ENCODE measurements at places on chromosomes 1 and 21.

DNA sequence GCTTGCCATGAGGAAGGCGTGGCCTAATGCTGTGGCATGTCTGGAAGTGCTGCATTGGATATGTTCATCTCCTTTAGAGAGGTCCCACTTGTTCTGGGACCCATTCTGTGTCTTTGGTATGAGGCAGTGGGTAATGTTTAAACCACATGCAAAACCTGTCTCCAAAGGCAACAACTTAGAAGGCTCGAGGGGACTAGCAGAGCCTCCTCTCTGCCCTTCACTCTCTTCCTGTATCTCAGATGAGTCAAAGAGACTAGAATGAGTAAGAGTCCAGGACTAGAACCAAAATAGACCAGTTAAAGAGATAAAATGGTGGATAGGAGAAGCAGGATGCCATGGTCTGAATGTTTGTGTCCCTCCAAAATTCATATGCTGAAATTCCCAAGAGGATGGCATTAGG is 220.8 kb upstream of the KIAA0040 start:
- DNase-seq: no peak

GRCh38 chr1:4308806-4309205 is 345.6 kb upstream of the AJAP1 start:
- DNase-seq: no peak

GRCh38 chr1:89198491-89199072 is at the start of gene GBP4:
TSS of gene GBP4 (minus strand) at chr1:89198942. CDS start at chr1:89198834, 108 bp downstream.
- DNase-seq: peak; percentile 18

DNA sequence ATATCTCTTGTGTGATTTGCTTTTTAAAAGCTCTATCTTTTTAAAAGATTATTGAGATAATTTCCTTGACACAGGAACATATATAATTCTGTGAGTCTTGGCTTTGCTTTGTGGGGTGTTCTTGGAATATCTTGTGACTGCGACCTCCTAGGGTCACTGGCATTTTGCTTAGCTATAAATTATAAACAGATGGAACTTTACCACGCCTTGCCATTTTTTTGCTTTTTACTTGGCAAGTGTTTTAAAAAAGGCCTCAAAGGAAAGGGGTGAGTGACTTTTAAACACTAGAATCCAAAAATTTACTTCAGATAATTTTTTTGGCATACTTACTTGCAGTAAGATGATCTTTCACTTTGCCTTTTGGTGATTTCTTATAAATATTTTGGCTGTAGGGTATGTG is 43.6 kb downstream of the ALG6 start:
- no peak for DNase-seq

- no peak for DNase-seq
Observed at GRCh38 chr1:11688506-11688905, 3.0 kb upstream of the DRAXIN start.

DNA sequence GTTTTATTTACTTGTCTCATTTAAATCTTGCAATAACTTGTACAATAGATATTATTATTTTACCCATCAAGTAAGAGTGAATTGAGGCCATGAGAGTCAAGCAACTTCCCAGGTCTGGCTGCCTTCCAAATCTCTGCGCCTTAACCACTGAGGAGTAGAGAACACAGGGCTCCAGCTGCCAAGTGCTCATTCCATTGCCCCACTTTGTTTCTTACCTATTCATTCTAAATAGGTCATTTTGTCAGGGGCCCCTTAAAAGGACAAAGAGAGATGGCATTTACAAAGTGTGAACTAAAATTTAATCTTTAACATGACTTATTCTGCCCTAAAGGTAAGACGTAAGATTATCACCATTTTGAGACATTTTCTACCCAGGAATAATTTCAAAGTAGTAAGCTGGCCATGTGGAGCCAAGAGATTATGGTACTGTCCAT is 3.5 kb downstream of the PPP1R15B start:
- no peak for DNase-seq

- no peak for DNase-seq
Observed at GRCh38 chr1:212575333-212575732, 33.2 kb upstream of the ATF3 start.

GRCh38 chr1:204345941-204346645 is 13.6 kb downstream of the PLEKHA6 start:
- no peak for DNase-seq

GRCh38 chr1:112110031-112110430 is 120.6 kb upstream of the KCND3 start:
- DNase-seq: no peak

DNA sequence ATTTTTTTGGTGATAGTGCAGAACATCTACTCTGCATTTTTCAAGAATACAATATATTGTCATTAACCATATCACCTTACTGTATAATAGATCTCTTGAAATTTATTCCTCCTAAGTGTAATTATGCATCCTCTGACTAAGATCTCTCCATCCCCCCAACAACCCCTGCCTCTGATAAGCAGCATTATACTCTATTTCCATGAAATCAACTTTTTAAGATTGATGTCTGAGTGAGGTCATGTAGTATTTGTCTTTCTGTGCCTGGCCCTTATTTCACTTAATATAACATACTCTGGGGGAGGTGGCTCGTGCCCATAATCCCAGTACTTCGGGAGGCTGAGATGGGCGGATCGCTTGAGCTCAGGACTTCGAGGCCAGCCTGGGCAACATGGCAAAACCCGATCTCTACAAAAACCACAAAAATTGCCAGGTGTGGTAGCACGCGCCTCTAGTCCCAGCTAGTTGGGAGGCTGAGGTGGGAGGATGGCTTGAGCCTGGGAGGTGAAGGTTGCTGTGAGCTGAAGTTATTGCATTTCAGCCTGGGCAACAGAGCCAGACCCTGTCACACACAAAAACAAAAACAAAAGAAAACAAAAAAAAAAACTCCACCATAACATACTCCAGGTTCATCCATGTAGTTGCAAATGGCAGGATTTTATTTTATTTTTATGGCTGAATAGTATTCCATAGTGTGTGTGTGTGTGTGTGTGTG is 5.7 kb downstream of the ACOT11 start:
- no peak for DNase-seq

DNA sequence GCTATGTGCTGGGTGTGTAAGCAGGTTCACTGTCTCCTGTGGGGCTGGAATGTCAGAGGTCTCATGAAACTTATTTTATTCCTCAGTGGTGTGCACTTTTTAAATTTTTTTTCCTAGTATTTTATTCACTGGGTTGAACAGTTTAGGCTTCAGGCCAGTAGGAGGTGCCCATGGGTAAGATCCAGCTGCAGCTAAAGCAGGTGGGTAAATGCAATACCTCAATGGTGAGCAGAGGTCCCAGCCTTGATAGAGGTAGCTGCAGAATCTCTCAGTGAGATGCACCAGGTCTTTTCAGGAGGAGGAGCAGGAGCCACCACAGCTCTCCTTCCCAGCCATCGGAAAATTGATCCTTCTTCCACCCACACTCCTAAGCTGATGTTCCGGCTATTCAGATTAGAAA is 12.6 kb upstream of the OR6N2 start:
- no peak for DNase-seq

DNA sequence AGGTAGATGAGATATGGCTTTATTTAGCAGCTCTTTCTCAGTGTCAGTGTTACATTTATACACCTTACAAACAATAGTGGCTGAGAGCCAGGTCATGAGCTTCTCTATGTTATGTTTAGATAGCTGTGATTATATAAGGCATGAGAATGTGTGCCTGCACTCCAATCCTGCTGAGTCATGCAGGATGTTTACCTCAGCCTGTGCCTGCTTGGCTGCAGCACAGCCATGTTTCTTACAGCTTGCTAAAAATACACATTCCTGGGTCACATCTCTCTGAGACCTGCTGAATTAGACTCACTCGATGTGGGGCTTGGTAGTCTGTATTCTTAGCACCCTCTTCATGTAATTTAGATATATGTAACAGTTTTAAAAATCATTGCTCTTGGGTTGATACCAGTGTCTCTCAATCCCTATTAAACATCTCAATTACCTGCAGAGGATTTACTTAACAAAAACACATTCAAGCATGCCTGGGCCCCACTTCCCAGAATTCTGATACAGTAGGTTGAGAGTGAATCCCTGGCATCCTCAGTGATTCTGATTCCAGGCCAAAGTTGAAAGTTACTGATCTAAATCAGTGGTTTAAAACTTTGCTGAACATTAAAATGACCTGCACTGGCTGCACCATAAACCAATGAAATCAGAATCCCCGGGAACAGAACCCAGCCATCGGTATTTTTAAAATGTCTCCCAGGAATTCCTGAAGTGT is 107.5 kb downstream of the GDAP2 start:
- no peak for DNase-seq

- no peak for DNase-seq
Observed at GRCh38 chr1:214337511-214337910, 56.6 kb downstream of the SMYD2 start.

DNA sequence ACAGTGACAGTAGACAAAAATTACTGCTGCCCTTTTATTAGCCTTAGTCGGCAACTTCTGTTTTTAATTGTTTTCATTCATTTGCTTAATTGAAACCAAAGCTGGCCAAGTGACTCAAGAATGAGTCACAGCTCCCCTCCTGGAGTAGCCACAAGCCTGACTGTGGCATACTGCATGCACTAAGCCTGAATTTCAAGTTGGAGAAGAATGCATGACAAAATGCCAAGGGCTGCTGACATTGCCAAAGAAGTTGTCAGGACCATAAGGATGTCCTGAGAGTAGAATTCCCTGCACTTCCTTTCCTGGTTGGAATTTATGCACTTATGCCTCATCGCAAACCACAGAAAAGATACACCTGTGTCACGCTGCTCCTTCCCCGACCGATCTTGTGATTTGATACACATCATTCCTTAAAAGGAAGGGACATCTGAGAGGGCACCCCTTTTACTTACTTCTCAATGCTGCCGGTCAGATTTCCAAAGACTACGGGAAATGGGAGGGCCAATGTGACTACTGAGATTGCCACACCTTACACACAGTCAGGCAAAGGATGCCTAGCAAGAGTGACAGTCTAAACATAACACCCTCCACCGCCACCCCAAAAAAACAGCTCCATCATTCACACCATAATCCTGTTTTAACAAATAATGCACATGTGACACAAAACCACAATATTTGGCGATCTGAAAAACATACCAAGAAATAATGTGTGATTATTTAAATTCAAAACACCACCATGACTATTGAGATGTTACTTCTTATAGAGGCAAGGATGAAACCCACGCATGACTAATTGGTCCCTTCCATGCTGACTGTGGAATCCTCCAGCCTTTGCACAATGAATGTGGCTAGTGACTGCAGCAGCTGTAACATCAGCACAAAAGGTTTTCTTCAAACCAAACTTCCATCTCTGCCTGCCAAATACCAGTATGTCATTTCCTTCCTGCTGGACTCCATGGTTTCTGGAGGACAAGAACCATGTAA is 28.2 kb downstream of the VAV3 start:
- peak; percentile 18 for DNase-seq

GRCh38 chr1:14855268-14855667 is 256.8 kb downstream of the KAZN start:
- no peak for DNase-seq

- no peak for DNase-seq
Observed at GRCh38 chr1:17538428-17539117, 925 bp upstream of the ARHGEF10L start.

- DNase-seq: no peak
Observed at GRCh38 chr1:103160281-103160680, 52.0 kb upstream of the COL11A1 start.

DNA sequence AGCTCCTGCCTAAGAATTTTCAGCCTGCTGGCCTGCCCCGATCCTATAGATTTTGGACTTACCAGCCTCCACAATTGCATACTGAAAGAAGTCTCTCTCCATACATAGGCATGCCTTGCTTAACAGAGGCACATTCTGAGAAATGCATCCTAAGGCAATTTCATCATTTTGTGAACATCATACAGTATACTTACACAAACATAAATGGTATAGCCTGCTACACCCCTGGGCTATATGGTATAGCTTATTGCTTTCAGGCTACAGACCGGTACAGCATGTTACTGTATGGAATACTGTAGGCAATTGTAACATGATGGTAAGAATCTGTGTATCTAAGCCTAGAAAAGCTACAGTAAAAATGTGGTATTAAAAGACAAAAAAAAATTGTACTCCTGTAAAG is 174.7 kb downstream of the NRIP1 start:
- no peak for DNase-seq

GRCh38 chr1:153985341-153985912 is 712 bp downstream of the RAB13 start:
- DNase-seq: no peak

GRCh38 chr1:182861994-182862393 is 22.8 kb downstream of the DHX9 start:
- no peak for DNase-seq

- DNase-seq: no peak
Observed at GRCh38 chr1:100657876-100658715, 61.4 kb upstream of the VCAM1 start.

- no peak for DNase-seq
Observed at GRCh38 chr1:15500184-15501178, 23.5 kb downstream of the CASP9 start.

GRCh38 chr1:32020339-32020738 is 6.7 kb downstream of the KHDRBS1 start:
- no peak for DNase-seq

DNA sequence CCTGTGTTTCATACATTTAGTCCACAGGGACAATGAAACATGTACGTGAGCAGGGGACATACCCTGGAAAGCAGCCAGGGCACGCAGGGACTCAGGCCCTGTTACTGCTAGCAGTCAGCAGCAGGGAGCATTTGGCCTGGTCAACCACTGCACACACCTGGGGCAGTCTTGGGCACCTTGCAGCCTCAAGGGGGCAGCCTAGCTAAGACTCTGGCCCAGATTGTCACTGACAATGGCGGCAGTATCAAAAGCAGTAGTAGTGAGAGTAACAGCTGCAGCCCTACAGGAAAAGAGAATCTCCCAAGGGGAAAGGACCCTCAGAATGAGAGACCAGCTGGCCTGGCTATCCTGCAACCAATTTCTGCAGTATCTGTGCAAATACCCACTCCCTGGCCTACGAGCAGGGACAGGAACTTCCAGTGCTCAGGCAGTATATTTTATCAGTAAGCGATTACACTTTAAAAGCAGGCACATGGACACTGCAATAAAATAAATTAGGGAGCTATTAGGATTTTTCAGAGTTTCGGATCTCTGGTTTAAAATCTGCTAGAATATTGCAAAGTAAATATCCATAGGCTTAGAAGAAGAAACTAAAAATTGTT is 475.6 kb downstream of the LTN1 start:
- DNase-seq: peak; percentile 6

GRCh38 chr1:60965280-60965854 is 117.0 kb upstream of the NFIA start:
- no peak for DNase-seq

- no peak for DNase-seq
Observed at GRCh38 chr1:47418681-47419325, 2.7 kb downstream of the FOXE3 start.
